ENCODE measurements at places on chromosomes 4 and X.

DNA sequence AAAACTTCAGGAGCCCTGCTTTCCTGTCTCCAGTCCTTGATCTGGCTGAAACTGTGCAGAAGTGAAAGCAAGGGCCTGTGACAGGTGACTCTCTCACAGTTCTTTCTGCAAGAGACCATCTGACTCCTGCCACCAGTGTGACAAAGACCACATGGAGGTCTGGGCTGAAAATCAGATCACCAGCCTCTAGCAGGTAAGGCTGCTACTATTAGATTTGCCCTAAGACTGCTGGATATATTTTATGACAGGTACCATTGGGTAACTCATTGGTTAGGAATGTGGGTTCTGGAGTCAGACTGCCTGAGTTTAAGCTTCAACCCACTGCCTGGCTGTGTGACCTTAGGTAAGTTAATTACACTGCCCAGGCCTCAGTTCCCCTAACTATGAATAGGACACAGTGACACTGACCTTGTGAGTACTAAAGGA, 163.3 kb upstream of the SLC7A11 start:
- DNase-seq, result no peak

DNA sequence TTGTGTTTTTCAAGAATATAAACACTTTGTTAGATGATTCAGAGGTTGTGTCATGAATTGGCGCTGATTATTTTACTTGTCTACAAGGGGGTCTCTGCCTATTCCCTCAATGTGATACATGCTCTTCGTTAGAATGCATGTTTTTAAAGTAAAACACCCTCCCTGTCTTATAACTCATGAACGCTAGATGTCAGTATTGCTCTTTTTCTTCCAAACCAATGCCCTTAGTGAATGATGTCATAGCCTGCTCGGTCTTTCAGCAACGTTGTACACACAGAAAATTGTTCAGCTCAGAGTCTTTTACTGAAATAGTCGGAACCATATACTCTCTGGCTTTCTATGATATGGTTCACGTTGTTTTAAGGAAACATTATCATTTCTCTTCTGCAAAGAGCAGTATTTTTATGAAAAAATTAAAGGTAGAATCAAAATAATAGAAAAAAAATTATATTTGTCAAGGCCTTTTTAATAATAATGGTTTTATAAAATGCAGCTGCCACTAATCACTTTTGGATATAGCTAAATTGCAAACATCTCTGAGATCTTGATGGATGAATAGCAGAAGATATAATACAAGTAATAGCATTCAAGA, 292.9 kb downstream of the TLL1 start:
- DNase-seq, result peak; percentile 70

DNA sequence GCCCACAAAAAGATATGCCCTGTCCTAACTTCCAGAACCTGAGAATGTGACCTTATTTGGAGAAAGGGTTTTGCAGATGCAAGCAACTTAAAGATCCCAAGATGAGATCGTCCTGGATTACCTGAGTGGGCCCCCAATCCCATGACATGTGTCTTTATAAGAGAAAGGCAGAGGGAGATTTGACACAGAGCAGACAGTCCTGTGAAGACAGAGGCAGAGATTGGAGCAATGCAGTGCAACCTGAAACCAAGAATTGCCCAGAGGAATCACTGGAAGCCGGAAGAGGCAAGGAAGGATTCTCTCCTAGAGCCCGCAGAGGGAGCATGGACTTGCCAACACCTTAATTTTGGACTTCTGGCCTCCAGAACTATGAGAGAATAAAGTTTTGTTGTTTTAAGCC, 171.5 kb downstream of the SMIM20 start:
- DNase-seq, result no peak

GRCh38 chr4:140188975-140189374, 35.0 kb upstream of the MAML3 start:
- peak; percentile 71 for DNase-seq

DNA sequence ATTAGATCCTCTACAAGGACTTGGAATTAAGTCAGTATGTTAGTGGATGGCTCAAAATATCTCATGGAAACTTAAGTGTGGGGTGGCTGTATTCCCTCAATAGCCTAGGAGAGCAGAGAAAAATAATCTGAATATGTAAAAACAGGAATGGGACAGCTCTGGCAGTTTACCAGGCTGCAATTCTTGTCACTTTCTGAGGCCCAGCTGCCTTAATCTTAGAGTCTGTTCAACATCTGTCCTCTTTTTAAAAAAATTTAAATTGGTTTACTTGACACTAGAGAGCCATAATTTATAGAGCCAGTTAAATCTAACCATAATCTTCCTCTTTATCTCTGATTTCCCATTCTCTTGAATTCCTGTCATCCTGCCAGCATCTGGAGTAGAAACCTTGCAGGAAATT, 109.2 kb upstream of the CXCL13 start:
- no peak for DNase-seq

- DNase-seq, result peak; percentile 38
These were observed 11.7 kb upstream of the IL21 start for GRCh38 chr4:122632396-122633143.

DNA sequence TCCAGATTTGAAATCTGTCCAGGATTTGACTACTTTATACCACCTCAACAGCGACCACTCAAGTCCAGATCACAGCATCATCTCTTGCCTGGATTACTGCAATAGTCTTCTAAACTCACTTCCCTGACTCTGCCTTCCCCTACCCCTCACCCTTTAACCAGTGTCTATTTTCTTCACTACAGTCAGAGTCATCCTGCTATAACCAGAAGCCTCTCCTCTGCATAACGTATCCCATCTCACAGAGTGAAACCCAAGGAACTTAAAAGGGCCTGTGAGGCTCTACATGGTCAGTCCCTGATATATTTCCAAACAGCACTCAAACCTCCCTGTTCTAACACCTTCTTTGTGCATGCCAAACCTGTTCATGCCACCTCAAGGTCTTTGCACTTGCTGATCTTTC, 40.7 kb upstream of the SCOC start:
- DNase-seq, result no peak

DNA sequence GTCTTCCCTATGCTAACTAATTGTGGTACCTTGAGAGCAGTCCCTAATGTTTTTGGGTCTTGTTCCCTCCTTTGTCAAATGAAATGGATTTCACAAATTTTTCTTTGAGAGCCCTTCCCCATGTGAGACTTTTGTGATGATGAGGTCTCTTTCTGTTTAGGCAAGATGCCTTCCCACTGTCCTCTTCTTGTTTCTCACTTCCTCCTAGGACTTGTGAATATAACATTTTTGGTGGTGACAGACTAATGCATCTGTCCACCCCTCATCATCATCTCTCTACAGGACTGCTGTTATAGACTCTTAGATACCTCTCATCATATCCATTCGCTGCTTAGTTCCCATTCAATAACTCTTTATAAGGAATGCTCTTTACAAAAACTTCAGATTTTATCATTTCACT, 8.7 kb upstream of the ANK2 start:
- DNase-seq, result no peak

DNA sequence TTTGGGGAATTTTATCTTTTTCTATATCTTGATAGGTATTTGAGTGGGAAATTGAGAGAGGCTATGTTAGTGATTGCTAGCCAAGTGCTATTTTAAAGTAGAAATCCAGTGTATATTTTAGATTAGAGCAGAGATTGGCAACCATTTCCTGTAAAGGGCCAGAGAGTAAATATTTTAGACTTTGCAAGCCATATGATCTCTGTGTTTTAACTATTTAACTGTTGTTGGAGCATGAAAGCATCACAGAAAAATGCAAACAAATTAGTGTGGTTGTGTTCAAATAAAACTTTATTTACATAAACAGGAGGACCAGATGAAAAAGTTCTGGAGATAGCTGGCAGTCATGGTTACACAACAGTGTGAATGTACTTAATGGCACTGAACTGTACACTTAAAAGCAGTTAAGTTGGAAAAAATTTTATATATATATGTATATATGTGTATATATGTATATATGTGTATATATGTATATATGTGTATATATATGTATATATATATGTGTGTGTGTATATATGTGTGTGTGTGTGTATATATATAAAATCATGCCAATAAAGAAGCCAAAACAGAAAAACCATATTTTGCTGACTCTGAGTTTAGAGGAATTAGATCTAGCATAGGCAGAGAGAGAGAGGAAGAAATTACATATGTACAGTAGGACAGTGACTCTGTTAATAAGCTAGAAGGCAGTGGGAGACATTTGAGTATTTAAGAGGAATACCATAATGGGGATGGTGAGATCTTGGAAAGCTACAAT, 83.4 kb downstream of the TMEM164 start:
- peak; percentile 22 for DNase-seq

- no peak for DNase-seq
These were observed 343 bp downstream of the DACH2 start for GRCh38 chrX:86148594-86148993.
